PC-3 (cell line): ENCODE measurements at places on chromosomes 5 and 9. TPM values are rescaled to one million over a fixed set of nuclear protein-coding genes. Genes with fewer than 3 reads are reported as not detected.
A peak's percentile ranks its signal among the peaks of the same experiment; 100 is the strongest.

Gene NXNL2
- 0.66 TPM in 1 of 2 replicates, not detected in the other for total RNA-seq

Gene DOCK8
- total RNA-seq, result 1.5 and 1.9 TPM in 2 replicates

Gene NTNG2
- total RNA-seq, result 1.7 and 6.0 TPM in 2 replicates

Gene CNOT6
- 10.6 and 12.6 TPM in 2 replicates for total RNA-seq

Gene PHPT1
- 83.2 and 111 TPM in 2 replicates for total RNA-seq

Gene TMEM141
- total RNA-seq, result 94.6 and 101 TPM in 2 replicates

Gene C1QTNF3
- 0.92 and 1.1 TPM in 2 replicates for total RNA-seq

Gene TRIP13
- 56.4 and 69.0 TPM in 2 replicates for total RNA-seq

Gene LRRC70
- total RNA-seq, result 1.5 and 1.6 TPM in 2 replicates

GRCh38 chr9:109721001-109721400, 59.0 kb upstream of the PALM2AKAP2 start:
- peaks cover 20% of the 10 kb centered on the region for H3K4me1 ChIP-seq
- no peaks in the 10 kb centered on the region for H3K27me3 ChIP-seq
- H3K4me3 ChIP-seq, result no peak overlapping the region
- DNase-seq, result no peak
- H3K27ac ChIP-seq, result no peak overlapping the region

DNA sequence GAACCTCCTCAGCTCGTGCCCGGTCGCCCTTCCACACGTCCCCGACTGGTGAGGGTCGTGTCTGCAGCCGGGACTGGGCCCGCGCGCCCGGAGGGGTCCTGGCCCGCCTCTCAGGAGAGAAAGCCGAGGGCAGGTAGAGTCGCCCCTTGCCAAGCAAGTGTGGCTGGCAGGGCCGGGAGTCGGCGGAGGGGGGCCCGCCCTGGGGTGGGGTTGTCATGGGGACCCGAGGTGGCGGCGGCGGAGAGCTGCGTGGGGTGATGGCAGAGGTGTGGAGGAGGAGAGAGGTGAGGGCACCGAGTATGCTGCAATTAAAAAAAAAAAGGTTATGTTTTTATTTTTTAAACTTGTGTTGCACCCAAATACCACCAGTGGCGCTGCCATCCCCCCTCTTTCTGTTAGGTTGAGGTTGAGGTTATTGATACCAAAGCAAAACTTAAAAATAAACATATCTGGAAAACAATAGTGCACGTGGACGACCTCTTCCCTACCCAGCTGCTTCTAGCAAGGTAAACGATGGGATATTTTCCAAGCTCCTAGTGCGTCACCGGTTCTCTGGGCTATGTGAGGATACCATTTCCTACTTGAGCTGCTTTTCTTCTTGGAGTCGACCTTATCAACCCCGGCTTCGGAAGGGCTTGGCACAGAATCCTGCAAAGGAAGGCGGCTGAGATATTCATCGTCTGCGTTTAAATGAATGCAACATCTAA, 660 bp downstream of the SCAMP1 start:
- no peaks in the 10 kb centered on the region for H3K27me3 ChIP-seq
- H3K27ac ChIP-seq, result peak overlapping the region; percentile 93

- no peak overlapping the region for H3K4me3 ChIP-seq
- no peaks in the 10 kb centered on the region for H3K27me3 ChIP-seq
- H3K4me1 ChIP-seq, result peaks cover 28% of the 10 kb centered on the region
These were observed 1499.6 kb downstream of the EFNA5 start for GRCh38 chr5:106171132-106171531.

DNA sequence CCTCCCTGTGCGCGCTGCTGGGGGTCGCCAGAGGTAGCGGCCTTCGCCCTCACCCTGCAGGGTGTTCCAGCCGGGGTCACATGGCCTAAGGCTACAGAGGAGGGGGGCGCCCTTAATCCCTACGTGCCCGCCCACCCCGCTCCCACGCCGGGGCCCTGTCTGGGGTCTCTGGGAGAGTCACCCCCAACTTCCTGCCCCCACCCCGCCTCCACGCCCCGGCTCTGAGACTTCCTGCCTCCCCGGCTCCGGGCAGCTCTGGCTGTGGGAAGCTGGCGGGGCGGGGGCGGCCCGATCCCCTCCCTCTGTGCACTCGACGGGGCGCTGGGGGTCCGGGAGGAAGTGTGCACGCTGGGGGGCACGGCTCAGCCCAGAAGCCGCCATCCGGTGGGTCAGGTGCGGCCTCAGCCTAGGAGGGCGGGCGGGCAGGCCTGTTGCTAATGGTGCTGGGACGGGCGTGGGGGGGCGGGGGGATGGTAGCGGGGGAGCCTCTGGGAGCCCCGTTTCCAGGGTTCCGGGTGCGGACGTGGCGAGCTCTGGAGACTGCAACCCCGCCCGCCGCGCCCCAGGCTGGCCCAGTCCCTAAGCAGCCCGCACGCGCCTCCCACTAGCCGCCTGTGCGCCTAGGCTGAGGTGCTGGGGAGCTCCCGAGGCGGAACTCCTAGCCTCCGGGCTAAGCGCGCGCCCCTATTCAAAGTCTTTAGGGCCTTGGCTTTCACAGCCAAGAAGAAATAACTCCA, 61.6 kb downstream of the CXXC5 start:
- 0 out of 2 replicates have a peak, but pooled peaks cover 5% of the 10 kb centered on the region for H3K27me3 ChIP-seq
- DNase-seq, result no peak
- H3K4me3 ChIP-seq, result no peak overlapping the region
- H3K36me3 ChIP-seq, result no peaks in the 10 kb centered on the region
- no peaks in the 10 kb centered on the region; the same call in 1 of the 2 replicates for H3K4me1 ChIP-seq

- DNase-seq, result no peak
- no peaks in the 10 kb centered on the region for H3K4me1 ChIP-seq
- no peaks in the 10 kb centered on the region for H3K27me3 ChIP-seq
- no peaks in the 10 kb centered on the region for H3K36me3 ChIP-seq
These were observed 192.9 kb upstream of the HMHB1 start for GRCh38 chr5:143619040-143619439.

- H3K27ac ChIP-seq, result no peak overlapping the region
- no peaks in the 10 kb centered on the region for H3K36me3 ChIP-seq
- H3K4me1 ChIP-seq, result no peaks in the 10 kb centered on the region
- no peak overlapping the region for H3K4me3 ChIP-seq
These were observed 393.1 kb upstream of the IRX1 start for GRCh38 chr5:3202570-3202969.

GRCh38 chr5:158464383-158464782, 605.4 kb upstream of the CLINT1 start:
- H3K4me3 ChIP-seq, result no peak overlapping the region
- H3K36me3 ChIP-seq, result no peaks in the 10 kb centered on the region
- no peaks in the 10 kb centered on the region for H3K27me3 ChIP-seq
- H3K27ac ChIP-seq, result no peak overlapping the region

DNA sequence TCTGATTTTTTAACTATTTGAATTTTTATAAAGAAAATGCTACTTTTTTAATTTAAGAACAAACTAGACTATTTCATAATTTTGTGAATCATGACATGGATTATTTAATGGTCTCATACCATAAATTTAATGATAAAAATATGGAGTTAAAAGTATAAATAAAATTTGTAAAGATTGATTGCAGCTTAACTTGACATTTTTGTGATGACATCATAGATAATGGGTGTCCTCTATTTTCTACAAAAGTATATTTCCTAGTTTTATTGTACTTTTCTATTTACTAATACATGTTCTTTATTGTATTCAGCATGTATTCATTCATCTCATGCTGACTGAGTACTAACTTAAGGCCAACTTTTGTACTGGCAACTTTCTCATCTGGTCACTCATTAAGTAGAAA, 1096.5 kb downstream of the NR2F1-AS1 start:
- no peaks in the 10 kb centered on the region for H3K4me1 ChIP-seq
- no peak for DNase-seq
- H3K36me3 ChIP-seq, result no peaks in the 10 kb centered on the region
- no peak overlapping the region for H3K27ac ChIP-seq

GRCh38 chr9:82299870-82300269, 311.3 kb downstream of the SPATA31D1 start:
- no peaks in the 10 kb centered on the region for H3K36me3 ChIP-seq
- DNase-seq, result no peak
- H3K4me3 ChIP-seq, result no peak overlapping the region

- no peaks in the 10 kb centered on the region for H3K36me3 ChIP-seq
- no peaks in the 10 kb centered on the region; the same call in 1 of the 2 replicates for H3K4me1 ChIP-seq
- DNase-seq, result no peak
- H3K27ac ChIP-seq, result no peak overlapping the region
- H3K27me3 ChIP-seq, result 0 out of 2 replicates have a peak, but pooled peaks cover 5% of the 10 kb centered on the region
- no peak overlapping the region for H3K4me3 ChIP-seq
These were observed 60.9 kb downstream of the CXXC5 start for GRCh38 chr5:139708877-139709581.

GRCh38 chr9:38181866-38182265, 112.8 kb upstream of the SHB start:
- no peak overlapping the region for H3K27ac ChIP-seq
- peaks cover 29% of the 10 kb centered on the region for H3K4me1 ChIP-seq
- no peak overlapping the region for H3K4me3 ChIP-seq
- H3K36me3 ChIP-seq, result no peaks in the 10 kb centered on the region

DNA sequence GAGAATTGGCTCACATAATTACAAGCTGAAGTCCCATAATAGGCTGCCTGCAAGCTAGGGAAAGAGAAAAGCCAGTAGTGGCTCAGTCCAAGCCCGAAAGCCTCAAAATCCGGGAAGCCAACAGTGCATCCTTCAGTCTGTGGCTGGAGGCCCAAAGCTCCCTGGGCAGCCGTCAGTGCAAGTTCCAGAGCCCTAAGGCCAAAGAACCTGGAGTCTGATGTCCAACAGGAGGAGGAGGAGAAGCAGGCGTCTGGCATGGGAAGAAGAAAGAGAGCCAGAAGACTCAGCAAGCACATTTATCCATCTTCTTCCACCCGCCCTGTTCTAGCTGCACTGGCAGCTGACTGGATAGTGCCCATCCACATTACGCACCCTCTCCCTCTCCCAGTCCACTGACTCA, 213.4 kb downstream of the GAS1 start:
- no peaks in the 10 kb centered on the region for H3K27me3 ChIP-seq
- H3K27ac ChIP-seq, result no peak overlapping the region
- H3K4me1 ChIP-seq, result peaks cover 27% of the 10 kb centered on the region

DNA sequence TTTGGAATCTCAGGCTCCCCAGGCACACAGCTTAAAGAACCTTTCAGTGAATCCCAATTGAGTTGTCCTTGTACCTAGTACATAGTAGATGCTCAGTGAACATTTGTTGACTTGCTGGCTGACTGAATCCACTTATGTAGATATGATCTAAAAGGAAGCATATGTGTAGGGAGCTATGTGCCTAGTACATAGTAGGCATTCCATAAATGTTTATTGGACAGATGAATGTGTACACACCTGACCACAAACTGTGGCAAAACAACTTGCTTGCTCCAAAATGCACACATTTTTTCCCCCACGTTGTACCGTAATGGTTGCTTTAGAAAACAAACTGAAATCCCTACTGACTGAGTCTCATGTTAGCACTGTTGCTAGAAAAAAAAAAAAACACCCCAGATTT, 80.2 kb upstream of the IL12B start:
- no peaks in the 10 kb centered on the region for H3K36me3 ChIP-seq
- H3K27ac ChIP-seq, result no peak overlapping the region
- H3K4me3 ChIP-seq, result no peak overlapping the region
- H3K4me1 ChIP-seq, result no peaks in the 10 kb centered on the region

DNA sequence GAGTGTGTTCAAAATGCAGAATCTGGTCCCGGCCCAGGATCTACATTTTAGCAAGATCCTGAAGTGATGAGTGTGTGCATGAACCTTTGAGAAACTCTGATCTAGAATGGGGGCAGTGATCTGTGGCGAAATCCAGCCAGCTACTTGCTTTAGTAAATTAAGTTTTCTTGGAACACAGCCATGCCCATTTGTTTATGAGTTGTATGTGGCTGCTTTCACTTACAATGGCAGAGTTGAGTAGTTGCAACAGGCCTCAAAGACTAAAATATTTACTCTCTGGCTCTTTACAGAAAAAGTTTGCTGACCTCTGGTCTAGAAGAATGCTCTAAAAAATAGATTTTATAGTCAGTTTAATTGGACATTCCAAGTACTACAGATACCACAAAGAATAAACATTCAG, 588.3 kb downstream of the BNC2 start:
- H3K27ac ChIP-seq, result peak overlapping the region; percentile 32; the same call in 1 of the 2 replicates
- peaks cover 15% of the 10 kb centered on the region for H3K4me1 ChIP-seq
- H3K27me3 ChIP-seq, result no peaks in the 10 kb centered on the region
- no peak overlapping the region for H3K4me3 ChIP-seq

- DNase-seq, result no peak
- no peaks in the 10 kb centered on the region for H3K27me3 ChIP-seq
- H3K27ac ChIP-seq, result no peak overlapping the region
- no peak overlapping the region for H3K4me3 ChIP-seq
- no peaks in the 10 kb centered on the region for H3K36me3 ChIP-seq
These were observed 420.8 kb upstream of the GRAMD2B start for GRCh38 chr5:126002222-126002897.

GRCh38 chr9:38443597-38443996, 19.3 kb upstream of the IGFBPL1 start:
- H3K4me3 ChIP-seq, result no peak overlapping the region
- H3K36me3 ChIP-seq, result no peaks in the 10 kb centered on the region
- peaks cover 12% of the 10 kb centered on the region for H3K4me1 ChIP-seq
- peak; percentile 23 for DNase-seq

- no peak overlapping the region for H3K27ac ChIP-seq
- H3K4me1 ChIP-seq, result 0 out of 2 replicates have a peak, but pooled peaks cover 5% of the 10 kb centered on the region
- no peaks in the 10 kb centered on the region for H3K36me3 ChIP-seq
- DNase-seq, result no peak
- no peak overlapping the region for H3K4me3 ChIP-seq
These were observed 6.0 kb upstream of the PUM3 start for GRCh38 chr9:2849941-2850340.

DNA sequence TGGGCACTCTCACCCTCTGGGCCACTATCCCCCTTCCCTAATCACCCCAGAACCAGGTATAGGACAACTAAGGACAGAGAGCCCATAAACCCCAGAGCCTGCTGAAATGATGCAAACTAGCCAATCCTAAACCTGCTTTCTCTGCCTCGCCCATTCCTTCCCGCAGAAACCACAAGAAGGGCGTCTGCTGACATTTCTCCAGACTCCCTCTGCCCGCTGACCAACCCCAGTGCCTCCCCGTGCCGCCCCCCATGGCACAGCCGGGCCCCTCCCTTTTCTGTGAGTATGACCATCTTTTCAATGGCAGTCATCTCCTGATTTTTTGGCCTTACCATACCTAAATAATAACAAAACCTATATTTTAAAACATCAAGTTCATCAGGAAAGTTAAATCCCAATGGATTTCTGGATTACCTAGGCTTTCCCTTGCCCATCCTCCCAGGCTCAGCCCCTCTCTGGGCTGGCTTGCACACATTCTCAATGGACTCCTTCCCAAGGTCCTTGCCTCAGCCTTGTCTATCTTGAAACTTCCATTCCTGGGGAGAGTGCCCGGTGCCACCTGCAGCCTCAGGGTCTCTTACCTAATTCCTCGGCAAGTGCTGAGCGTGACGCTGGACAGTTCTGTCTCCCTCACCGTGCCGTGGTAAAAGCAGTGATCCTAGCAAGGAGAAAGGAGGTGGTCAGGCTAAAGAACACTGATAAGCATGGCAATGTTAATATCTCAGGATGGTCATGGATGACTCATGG, 45.2 kb downstream of the ADAM19 start:
- DNase-seq, result no peak
- H3K27me3 ChIP-seq, result no peaks in the 10 kb centered on the region

DNA sequence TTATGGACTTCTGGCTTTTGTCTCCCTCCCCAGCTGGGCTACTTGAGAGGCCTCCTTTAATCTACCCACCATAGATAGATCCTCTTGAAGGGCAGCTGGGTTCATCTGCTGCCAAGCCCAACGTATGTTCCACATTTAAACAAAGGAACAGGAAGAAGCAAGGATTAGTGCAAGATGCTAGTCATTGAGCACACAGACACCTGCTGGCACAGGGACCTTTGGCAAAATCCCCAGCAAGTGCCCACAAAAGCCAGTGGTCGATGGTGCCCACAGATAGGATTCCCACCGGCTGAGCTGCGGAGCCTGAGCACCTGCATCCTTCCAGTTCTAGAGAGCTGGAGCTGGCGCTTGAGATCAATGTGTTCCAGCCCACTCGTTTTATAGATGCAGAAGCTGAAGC, 57.7 kb upstream of the SHB start:
- H3K27me3 ChIP-seq, result no peaks in the 10 kb centered on the region
- peak; percentile 6 for DNase-seq
- no peak overlapping the region for H3K4me3 ChIP-seq
- no peaks in the 10 kb centered on the region for H3K36me3 ChIP-seq
